ENCODE measurements at places on chromosomes 12 and 14.

GRCh38 chr14:103022002-103022684 lies 35.2 kb downstream of the CDC42BPB start:
- no peak for DNase-seq

DNA sequence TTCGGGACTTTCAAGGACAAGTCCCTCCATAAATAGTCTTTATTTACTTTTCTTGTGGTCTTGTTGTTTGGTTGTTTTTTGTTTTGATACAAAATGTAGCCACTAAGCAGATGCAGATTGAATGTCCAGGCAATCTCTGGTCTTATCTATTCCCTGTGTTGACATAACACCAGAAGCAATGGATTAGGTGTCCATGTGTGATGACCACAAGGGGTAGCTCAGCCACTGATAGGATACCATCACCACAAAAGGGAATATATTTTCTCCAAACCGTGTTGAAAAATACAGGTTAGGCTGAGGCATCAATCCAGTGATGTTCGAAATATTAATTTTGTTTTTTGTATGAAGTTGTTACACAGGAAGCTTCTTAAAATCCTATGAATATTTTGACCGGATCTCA lies 196.3 kb downstream of the EPS8 start:
- no peak for DNase-seq

DNA sequence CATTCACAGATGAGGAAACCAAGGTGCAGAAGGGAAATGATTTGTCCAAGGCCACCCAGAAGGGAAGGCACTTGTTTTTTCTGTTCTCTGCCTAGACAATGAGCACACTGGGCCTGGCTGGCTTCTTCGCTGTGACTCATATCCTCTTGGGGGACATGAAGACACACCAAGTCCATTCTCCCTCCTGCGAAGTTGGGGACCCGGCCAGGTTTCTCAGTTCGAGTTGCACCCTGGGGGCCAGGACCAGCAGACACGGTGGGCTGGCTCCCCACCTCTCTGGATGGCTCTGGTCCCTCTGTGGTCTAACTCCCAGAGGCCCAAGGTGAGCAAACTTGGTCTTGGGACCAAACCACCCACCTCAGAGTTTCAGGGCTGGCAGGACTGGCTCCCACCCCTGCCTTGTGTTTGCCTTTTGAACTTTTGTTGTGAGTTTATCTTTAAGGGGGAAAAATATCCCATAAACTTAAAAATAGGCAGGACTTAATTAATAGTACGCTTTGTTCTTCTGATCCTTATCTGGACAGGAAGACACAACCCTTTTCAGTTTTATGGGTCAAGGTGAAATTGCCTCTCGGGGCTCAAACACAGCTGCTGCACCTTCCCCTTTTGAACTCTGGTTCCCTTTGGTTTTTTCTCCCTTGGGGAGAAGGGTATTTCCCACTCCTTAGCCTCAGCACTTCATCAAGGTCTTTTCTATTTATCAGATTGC lies 9.0 kb upstream of the MLEC start:
- DNase-seq = peak; percentile 19

DNA sequence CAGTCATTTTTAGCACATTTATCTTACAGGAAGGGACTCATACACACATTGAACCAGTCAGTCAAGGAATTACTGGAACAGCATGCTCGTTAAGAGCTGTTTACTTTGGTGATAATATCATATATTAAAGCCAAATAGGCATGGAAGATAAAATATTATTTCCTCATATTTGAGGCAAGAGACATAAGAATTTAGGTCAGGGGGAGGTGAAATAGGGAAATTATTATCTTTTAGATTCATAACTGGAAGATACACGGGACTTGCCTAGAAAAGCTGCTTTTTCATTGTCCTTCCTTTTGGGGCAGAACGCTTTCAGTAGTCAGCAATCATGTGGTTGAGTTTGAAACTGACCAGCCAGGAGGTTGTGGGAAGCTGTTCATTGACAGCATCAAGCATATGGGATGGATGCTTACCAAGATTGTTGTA lies 72.5 kb downstream of the NTN4 start:
- no peak for DNase-seq

- no peak for DNase-seq
These were observed 83.4 kb downstream of the TMX1 start for GRCh38 chr14:51323492-51323891.

DNA sequence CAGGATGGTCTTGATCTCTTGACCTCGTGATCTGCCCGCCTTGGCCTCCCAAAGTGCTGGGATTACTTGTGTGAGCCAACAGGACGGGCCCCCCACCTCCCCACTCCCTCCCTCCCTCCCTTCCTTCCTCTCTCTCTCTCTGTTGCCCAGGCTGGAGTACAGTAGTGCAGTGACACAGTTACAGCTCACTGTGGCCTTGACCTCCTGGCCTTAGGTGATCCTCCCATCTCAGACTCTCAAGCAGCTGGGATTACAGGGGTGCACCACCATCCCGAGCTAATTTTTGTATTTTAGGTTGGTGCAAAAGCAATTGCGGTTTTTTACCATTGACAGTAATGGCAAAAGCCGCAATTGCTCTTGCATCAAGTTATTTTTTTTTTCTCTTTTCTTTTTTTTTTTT lies 19.2 kb upstream of the ANAPC5 start:
- DNase-seq = no peak

DNA sequence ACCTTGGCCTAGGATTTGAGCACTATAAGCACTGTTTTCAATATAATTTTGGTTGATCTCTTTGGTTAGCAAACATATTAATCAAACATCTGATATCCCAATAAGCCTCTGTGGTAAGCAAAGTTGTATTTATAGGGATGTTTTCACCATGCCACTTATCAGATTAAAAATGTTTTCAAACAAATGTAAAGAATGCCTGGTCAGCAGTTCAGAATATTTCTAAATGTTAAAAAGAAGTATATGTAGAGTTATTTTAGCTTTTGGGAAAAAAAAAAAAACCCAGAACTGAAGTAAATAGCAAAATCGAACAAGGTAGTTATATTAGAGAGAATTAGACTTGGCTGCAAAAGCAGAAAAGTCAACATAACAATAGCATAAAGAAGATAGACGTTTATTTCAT lies 3.9 kb downstream of the NAV3 start:
- no peak for DNase-seq

- no peak for DNase-seq
These were observed 299.2 kb downstream of the RPS29 start for GRCh38 chr14:49287004-49287403.

DNA sequence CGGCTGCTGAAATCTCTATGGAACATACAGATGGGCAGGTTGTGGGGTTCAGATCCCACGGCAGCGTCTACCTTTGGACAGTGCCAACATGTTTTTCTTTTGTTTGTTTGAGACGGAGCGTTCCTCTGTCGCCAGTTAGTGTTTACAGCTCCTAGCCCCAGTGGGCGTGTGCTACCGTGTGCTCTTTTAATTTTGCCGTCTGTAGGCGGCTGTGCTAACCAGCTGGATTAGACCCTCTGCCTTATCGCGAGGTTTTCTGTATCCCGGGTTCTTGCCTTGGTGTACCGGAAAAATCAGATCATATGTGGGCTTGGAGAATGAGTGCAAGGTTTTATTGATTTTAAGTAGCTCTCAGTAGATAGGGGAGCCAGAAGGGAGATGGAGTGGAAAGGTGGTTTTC lies 9.8 kb upstream of the GALNT6 start:
- DNase-seq = no peak

DNA sequence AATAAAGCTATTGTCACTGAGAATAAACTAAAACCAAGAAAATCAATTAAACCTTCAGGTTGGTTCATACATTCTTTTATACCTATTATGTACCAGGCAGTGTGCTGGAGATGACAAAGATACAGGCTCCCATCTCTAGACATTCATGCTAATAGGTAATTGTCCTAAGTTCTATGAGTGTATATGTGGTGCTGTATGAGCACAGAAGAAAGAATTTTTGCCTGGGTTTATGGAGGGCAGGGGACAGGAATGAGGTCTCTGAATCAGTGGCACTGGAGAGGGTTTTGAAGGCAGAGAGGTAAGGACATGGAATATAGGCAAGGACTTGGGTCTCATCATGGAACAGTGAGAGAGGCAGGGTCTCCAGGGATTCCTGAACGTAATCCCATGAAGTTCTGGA lies 38.7 kb downstream of the MAP1LC3B2 start:
- no peak for DNase-seq
